Activated CD4-positive, alpha-beta T cell treated with anti-CD3 and anti-CD28 coated beads, Interleukin-2, amount 50 U/mL, for 16 hours (primary cell): ENCODE measurements at places on chromosomes 4 and X.

DNA sequence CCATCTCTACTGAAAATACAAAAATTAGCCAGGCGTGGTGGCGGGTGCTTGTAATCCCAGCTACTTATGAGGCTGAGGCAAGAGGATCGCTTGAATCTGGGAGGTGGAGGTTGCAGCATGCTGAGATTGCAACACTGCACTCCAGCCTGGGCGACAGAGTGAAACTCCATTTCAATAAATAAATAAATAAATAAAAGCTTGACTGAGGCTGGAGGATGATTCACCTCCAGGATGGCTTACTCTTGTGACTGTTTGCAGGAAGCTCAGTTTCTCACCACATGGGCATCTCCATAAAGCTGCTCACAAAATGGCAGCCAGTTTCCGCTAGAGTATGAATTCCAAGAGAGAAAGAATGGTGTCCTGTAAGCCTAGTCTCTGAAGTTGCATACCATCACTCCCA lies 191.7 kb upstream of the EDNRA start:
- DNase-seq: no peak

- DNase-seq: no peak
Measured at GRCh38 chr4:52880994-52881393, 18.9 kb downstream of the RASL11B start.

- DNase-seq: no peak
Measured at GRCh38 chr4:7879127-7879526, 60.5 kb downstream of the AFAP1 start.

DNA sequence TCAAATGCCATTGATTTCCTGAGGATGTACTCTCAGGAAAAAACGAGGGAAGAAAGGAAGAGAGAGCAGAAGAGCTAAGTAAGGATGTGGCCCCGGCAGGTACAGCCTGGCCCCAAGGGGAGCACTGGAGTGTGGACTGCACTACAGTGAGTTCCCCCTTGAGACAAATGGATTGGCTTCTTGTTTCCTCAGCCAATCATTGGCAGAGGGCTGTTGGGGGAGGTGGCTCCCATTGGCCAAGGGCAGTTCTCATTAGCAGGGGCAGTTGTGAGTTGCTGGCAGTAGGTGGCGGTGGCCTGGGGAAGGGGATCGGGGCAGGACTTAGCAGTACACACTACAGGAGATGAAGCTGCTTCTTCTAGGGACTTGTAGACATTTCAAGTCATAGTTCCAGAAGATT lies 24.1 kb upstream of the OCIAD2 start:
- DNase-seq: no peak

DNA sequence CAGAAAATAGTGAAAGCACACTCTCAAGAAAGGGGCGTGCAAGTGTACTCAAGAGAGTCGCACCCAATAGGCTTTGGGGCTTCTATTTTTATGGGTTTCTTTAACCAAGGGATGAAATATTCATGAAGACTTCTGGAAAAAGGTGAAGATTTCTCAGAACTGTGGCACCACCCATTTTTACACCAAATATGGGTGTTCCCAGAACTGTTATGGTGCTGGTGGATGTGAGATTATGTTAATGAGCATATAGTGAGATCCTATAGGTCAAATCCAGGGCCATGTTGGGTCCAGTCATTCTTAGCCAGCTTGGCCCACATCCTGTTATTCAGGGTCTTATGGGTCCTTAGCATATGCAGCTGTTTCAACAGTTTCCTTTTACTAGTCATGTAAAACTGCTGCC lies 61.0 kb upstream of the SMIM10 start:
- peak; percentile 41 for DNase-seq

DNA sequence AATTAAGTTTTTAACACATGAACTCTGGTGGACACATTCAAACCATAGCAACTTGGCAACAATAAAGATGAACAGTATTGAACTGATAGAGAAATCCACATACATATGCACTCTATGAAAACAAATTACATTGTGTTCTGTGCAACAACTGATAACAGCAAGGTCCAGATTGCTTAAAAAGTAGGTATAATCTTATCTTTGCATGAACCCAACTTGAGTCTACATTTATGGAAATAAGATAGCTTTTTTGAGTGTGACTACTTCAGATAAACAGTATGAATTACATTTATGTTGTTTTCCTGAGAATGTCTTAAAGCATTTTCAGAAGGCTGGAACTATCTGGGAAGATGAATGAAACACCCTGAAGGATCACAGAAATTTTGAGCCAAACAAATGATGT lies 212.6 kb upstream of the GK2 start:
- DNase-seq: no peak

DNA sequence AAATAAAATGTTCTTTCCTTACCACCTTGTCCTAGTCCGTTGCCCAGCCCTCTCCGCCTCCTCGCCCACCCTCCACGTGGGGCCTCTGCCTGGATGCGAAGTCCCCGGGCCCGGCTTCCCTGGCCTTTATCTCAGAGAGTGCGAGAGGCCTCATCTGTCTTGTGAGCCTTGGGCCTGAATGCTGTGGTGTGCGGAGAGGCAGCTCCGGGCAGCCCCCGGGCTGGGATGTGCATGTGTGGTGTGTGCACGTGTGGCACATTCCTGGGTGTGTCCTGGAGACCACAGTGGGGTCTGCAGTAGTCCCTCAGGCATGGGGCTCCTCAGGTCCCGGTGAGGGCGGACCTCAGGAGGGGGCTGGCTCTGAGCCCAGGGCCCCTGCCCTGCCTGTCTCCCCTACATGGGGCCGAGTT lies 31.4 kb downstream of the DOK7 start:
- DNase-seq: no peak

- no peak for DNase-seq
Measured at GRCh38 chr4:139324620-139325019, 22.3 kb upstream of the NDUFC1 start.

DNA sequence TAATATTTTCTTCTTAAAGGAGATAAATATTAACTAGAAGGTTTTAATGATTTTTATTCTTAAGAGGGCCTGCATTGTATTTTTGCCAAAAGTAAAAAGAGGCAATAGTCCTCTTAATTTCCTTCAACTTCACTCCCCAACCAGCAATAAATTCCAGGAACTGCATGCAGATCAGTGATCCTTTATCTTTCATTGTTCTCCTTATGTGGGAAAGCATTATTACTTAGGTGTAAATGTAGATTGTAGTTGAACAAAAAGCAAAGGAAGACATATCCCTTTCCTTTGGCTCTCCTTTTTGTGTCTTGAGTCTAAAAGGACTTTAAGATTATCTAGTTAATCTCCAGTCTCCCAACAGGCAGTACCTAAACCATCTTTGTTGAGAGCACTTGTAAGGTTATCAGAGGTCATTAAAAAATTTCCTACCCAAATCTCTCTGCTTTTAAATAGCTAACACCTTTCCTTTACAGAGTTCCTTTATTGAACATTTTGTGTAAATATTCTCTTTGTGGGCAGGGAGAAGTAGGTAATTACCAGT lies 55.3 kb downstream of the RAPGEF2 start:
- DNase-seq: no peak

DNA sequence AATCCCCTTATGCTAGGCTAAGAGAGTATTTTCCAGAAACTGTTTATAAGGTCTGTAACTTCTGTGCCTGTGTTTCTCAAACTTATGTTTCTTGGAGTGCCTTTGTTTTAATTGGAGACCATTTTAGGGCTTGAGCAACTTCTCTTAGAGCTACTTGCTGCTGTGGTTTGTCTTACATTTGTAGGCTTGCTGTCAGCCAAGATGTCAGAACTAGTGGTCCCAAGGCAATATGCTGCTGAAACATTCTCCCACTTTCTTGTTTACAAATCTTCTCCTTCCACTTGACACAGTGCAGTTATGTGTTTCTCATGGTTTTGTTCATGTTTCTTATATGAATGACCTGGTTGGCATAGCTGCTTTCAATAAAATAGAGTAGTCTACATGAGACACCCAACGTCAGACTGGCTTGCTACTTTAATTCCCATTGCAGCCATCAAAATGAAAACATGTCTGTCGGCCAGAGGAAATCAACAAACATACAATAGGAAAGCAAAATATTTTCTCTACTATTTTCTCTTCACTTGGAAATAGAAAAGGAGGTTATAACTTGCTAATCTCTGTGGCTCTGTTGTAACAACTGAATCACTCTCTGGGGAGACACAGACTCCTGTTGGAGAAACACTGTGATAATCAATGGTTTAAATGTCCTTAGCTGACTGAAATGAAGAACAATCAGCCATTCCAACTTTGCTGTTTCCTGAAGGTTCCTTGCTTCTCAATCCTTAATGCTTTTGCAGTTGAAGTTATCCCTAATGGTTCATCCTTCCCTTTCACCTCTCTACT lies 426.4 kb downstream of the PDGFC start:
- DNase-seq: no peak

- peak; percentile 14 for DNase-seq
Measured at GRCh38 chrX:151488677-151489076, 74.8 kb upstream of the PASD1 start.

DNA sequence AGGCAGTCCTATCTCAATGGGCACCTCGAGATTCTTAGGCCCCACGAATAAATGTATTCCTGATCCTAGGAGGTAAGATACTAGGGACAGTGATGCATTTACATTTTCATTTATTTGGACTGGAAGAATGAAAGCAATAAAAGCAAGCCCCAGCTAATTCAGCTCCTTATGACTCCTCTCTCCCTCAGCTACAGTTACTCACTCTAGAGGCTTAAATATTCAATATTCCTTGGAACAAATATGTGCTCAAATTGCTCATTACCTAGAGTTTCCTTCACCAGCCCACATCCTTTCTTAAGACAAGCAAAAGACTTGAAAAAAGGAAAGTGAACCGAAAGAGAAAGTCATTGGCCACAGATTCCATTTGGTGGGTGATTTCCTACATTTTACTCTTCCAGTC lies 13.9 kb downstream of the PAGE2 start:
- no peak for DNase-seq

DNA sequence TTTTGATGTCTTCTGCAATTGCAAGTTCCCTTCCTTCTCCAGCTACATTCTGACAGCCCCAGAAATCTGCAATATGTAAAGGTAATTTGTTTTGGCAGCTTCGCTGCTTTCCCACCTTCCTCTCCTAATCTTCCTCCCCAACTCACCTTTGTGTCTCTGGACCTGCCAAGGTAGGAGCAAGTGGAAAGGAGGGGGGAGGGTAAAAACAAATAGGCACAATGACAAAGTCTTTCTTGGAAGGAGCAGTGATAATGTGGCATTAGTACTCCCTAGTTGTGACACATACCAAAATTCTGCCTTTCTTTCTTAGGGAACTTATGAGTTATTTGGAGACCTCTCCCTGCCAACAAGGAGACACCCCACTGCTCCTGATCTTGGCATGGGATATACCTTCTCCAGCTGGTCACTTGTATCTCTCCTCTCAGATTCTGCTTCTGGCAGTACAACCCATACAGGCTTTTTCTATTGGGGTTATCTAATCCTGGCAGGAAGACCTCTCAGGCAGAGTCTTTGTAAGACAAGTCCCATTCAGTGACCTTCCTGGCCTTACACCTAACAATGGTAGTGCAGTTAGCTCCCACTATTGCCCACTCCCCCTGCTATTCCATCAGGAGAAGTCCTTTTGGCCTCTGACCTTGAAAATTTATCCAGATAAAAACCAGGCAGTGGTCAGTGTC lies 24.2 kb downstream of the F8 start:
- DNase-seq: no peak

- DNase-seq: no peak
Measured at GRCh38 chrX:153766098-153766817, 2.2 kb downstream of the PLXNB3 start.

DNA sequence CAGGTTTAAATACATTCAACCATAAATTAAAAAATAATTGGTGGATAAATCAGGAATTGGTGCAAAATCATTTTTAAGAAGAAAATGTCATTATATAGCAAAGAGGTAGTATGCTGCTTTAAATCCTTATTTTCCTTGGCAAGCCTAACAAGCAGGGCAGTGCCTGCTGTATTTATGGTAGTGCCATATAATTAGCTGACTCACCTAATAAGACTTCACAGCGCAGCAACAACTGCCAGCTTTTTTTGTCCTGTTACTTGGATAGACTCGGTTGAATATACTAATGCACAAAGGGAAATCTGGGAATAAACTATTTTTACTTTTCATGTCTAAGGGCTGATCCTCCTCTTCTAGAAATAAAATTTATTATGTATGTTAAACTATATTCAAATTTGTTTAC lies 99.1 kb downstream of the SNCA start:
- DNase-seq: no peak

DNA sequence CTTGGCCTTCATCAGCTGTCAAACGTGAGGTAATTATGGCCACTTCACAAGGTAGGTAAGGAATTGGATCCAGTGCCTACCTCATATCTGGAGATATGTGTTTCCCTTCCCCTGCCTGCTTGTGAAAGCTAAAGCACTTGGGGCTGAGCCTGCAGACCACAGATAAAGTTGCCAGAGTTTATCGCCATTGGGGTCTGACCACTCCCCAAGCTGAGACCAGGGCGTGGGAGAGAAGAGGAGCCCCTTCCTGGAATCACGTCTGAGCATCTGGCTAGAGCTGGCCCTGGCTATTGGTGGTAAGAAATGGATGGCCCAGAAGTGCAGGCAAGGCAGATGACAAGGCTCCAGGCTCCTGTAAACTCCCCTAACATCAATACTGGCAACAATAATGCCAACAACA lies 2.7 kb downstream of the ALAS2 start:
- DNase-seq: no peak

DNA sequence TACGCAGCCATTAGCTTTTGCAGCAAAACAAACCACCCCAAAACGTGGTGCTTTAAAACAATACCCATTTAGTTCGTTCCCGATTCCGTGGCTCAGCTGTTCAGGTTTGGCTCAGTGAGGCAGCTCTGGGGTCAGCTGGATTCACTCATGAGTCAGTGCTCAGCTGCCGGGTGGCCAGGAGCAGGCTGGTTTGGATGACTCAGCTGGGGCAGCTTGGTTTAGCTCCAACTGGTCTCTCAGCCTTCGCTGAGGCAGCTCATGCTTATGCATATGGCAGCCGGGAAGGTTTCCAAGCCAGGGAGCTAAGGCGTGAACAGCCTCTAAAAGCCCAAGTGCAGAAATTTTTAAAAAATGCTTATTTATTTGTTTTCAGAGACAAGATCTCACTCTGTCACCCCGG lies 13.3 kb upstream of the CD99 start:
- no peak for DNase-seq

DNA sequence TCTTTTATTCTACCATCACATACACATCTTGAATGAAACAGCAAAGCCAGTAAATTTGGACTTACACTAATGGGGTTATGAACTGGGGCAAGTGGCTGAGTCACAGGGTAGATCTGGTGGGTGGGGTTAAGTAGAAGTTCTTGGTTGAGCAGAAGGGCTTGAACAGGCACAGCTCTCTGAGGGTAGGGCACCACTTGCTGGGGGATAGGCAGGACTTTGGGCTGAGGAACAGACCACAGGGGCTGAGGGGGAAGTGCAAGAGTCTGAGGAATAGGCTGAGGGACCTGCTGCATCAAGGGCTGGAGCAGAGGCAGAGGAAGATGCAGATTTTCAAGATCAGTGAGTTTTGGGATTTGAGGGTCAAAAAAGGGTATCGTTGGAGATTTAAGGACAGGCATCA lies 8.3 kb downstream of the CSN2 start:
- no peak for DNase-seq
